IMR-90 (cell line): ENCODE measurements at places on chromosomes 16 and 17.

DNA sequence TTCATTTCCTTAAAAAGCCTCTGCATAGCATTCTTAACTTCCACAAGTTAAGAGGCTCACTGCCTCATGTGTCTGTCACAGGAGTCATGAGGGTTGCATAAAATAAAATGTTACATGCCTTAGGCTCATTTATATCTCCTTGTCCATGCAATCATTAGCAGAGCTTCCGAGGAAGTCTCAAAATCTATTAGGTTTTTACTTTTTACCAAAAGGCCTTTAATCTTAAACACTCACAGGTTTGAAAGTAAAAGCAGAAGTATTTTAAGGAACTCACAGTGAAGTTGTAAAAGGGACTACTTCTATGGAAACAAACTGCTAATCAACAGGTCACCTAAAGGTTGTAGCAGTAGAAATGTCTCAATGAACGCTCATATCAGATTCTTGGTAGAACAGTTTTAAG, 5.2 kb upstream of the ATP6V0A1 start:
- DNase-seq, result no peak

- no peak for DNase-seq
These were observed 24.8 kb downstream of the RANBP10 start for GRCh38 chr16:67781565-67781921.

DNA sequence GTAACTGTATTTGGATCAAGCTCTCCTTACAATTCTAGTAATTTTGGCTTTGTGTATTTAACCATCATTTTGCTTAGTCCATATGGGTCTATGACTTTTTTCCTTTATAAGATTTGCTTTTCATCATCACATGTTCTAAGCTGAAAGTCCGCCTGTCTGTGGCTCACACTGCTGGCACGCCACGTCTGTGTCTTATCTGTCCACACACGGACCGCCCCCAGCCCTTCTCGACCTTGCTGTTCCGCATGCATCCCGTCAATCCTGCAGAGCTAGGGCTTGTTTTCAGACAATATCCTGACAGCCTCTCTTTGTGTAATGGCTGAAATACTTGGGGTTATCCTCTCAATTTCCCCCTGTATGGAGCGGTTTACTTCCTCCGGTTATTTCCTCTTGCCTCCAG, 8.4 kb upstream of the ALDH3A1 start:
- no peak for DNase-seq

- DNase-seq, result no peak
These were observed 315.3 kb downstream of the CPPED1 start for GRCh38 chr16:12488371-12488770.

DNA sequence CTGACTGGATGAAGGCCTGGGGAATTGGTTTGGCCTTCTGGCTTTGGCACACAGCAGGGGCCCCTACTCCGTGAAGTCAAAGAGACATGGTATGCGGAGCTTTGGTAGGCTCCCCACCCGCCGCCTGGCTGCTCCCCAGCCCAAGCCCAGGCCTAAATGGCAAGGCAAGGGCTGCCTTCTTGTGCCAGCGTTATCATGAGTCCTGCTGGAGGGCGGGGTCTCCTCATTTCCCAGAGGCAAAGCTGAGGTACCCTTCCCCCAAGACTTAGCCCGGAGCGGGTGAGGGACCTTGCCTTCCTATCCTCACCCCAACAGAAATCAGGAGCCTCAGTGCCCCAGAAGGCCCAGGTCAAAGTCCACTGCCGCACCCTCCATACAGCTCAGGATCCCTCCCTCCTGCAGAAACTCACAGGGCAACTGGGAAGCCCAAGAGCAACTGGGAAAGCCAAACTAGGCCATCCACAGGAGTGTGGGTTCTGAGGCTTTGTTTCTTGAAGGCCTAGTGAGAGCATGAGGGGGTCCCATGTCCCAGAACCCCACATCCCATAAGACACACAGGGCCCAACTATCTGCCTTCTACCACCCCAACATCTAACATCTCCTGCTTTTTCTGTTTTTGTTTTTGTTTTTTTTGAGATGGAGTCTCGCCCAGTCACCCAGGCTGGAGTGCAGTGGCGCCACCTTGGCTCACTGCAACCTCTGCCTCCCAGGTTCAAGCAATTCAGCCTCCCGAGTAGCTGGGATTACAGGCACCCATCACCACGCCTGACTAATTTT, 9.3 kb downstream of the PGAP3 start:
- DNase-seq, result no peak

DNA sequence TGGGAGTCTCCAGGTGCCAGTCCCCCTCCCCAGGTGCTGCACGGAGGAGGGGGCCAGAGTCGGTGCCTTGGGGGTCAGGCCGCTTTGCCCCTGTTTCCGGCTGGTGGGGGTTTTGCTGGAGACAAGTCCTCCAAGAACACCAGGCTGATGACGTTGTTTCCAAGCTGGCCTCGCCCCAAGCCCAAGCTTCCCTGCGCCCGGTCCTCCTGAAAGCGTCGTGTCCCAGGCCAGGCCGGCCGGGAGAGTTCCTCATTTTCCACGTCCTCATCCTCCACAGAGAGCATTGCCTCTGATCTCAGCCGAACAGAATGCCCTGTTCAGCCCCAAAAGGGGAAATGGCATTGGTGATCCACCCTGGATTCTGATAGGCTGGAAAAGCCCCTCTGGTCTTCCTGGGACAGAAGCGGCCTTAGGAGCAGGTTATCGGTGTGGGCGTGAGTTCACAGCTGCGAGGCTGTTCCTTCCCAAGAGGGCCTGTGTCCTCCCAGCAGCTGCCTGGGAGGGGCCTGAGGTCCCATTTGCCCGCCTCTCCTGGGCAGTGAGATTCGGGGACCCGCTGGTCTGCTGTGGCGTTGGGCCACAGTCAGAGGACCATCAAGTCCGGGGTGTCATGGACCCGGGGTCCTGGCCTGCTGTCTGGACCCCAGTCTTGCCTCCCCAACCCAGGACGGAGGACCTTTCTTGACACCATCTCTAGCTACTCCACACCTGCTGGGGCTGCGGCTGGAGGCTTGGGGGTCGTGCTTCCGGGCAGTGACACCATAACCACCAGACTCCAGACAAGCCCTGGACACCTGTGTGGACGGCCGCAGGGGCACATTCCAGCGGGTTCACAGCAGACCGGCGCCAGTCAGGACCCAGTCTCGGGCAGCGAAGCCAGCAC, 7.1 kb downstream of the SOX8 start:
- no peak for DNase-seq

GRCh38 chr17:32693194-32693897, 183.6 kb downstream of the MYO1D start:
- no peak for DNase-seq

DNA sequence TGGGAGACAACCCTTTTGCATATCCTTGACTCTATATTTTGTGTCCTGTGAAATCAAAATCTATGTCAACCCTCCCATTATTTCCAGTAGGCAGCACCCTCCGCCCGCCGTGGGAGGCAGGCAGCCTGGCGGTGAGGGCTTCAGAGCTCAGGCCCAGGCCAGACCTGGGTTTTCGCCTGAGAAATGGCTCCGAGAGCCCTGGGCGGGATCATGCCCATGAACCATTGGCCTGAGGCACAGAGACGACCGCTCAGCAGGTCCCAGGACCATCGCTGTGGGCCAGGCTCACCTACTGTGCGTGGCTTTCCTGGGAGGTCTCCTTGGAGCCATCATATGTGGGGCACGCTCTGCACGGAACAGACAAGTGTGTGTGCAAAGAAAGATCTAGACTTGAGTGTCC, 6.3 kb upstream of the SLC38A8 start:
- DNase-seq, result no peak

DNA sequence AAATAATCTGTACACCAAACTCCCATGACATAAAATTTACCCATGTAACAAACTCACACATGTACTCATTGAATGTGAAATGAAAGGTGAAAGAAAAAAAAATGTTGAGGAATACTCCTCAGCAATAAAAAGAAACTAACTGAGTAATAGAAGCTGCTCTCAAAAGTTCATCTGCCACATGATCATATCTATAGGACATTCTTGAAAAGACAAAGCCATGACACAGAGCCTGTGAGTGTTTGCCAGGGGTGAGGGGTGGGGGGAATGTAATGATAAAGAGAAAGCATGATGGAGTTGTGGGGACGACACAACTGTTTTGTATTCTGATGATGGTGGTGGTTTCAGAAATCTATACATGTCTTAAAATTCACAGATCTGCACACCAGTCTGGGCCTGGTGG, 52.2 kb upstream of the TMC5 start:
- no peak for DNase-seq

DNA sequence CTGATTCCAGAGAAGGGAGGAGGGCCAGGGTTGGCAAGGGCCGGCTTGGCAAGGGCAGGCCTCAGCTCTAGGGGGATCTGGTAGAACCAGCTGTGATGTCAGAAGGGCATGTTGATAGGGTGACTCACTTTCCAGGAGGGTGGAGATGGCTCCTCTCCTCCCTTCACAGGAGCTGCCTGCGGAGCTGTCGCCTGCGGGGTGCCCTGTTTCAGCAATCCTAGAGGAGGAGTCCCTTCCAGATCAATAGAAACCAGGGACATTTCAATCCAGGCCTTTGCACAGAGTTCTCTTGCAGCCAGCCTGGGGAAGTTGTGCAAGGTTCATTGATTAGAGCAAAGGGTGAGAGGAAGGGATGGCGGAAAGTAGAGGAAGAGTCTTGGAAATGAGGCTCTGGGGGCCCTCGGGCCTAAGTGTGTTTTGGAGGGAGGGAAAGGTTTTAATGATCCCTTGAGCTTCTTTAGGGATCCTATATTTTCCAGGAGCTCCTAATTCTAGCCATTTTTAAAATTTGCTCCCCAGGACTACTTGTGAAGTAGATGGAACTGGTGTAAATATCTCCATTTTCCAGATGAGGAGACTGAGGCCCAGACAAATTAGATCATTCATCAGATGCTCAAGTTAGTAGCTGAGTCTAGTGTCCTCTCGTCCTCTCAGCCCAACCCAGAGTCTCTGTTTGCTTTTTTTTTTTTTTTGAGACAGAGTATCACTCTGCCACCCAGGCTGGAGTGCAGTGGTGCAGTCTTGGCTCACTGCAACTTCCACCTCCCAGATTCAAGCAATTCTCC, 24.8 kb upstream of the CSNK2A2 start:
- DNase-seq, result peak; percentile 25

DNA sequence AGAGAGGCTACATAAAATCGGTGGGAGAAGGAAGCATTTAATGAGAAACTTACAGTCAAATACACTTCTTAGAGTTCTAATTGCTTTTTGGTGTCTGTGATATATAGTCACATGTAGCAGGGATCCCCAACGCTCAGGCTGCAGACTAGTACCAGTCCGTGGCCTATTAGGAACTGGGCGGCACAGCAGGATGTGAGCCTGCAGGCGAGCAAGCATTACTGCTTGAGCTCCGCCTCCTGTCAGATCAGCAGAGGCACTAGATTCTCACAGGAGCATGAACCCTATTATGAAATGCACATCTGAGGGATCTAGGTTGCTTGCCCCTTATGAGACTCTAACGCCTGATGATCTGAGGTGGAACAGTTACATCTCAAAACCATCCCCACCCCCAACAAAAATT, 158.5 kb downstream of the TANC2 start:
- DNase-seq, result no peak

DNA sequence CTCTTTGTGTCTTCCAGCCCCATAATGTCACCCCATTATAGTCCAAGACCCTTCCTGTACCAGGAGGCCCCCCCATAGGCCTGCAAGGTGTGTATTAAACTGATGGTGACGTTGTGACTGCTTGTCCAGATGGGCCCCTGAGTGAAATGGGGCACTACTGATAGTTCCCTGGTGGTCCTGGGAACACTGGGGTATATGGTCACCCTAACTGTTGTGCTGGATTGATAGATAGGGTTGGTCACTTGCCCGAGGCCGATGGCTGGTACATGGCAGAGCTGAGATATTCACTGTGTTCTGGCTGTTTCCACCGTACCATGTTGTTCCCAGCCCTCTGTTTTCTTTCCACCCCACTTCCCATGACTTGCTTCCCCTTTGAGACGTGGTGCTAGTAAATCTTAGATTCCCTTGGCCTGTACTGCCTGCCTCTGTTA, 4.3 kb downstream of the CNP start:
- DNase-seq, result no peak

- no peak for DNase-seq
These were observed 11.8 kb downstream of the OGFOD1 start for GRCh38 chr16:56463153-56463552.

GRCh38 chr17:69480245-69480644, 65.7 kb downstream of the MAP2K6 start:
- no peak for DNase-seq

- DNase-seq, result no peak
These were observed 44.8 kb upstream of the NFAT5 start for GRCh38 chr16:69520800-69521602.

GRCh38 chr17:49456183-49456965, 38.7 kb upstream of the NGFR start:
- DNase-seq, result peak; percentile 89

- no peak for DNase-seq
These were observed 50.5 kb downstream of the GLG1 start for GRCh38 chr16:74556375-74556922.

- DNase-seq, result no peak
These were observed 854 bp downstream of the MFSD6L start for GRCh38 chr17:8798176-8798845.

DNA sequence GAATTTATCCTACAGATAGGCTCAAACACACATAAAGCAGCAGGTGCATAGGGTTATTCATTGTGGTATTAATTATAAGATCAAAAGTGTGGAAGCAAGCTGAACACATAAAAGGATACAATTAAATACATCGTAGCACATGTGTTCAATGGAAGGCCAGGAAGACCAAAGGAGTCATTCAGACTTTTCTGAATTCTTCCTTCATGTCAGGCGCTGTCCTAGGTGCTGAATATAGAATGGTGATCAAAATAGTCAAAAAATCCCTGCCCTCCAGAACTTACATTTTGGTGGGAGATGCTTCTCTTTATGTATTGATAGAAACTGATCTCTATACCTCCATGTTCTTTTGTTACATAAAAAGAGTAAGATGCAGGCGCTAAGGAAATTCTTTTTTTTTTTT, 439.0 kb upstream of the ASIC2 start:
- peak; percentile 0 for DNase-seq

GRCh38 chr16:89153848-89154271, 17.7 kb upstream of the CDH15 start:
- no peak for DNase-seq

- DNase-seq, result no peak
These were observed 9.2 kb upstream of the BAIAP2 start for GRCh38 chr17:81025741-81026129.

DNA sequence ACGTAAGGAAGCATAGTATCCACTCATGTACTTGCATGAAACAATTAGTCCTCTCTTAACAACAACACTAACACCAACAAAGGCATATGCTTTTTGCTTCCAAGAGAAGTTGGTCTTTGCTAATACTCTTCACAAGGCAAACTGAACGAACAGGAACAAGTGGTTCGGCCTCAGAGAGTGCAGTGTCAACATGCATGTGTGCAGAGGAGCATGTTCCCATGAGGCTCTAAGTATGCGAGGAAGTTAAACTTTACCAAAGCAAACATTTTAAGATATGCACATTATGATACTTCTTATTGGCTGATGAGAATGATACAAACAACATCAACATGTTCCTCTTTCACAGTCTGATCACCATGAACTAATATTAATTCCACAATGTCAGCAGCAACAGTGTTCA, 285.3 kb upstream of the IRX5 start:
- DNase-seq, result no peak
